ENCODE measurements at places on chromosomes 1 and 21.

- no peak for DNase-seq
Measured at GRCh38 chr1:38027201-38028104, 14.9 kb downstream of the UTP11 start.

DNA sequence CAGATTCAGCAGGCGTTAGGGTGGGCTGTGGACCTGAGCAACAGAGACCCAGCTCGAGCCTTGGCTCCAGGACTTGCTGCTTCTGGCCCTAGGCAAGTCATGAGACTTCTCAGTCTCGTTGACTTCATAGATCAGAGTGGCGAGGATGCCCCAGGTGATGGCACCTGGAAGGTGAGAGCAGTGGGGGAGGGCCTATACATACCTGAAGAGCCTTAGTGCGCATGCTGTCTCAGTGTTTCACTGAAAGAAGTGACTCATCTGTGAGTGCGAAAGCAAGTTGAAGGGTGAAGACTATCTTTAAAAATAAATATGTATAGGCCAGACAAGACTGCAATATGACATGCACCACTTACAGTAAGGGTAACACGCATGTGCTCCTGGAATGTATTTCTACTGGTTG is 10.1 kb downstream of the PLEKHA6 start:
- DNase-seq = no peak

- no peak for DNase-seq
Measured at GRCh38 chr1:216464489-216464888, 41.2 kb upstream of the USH2A start.

DNA sequence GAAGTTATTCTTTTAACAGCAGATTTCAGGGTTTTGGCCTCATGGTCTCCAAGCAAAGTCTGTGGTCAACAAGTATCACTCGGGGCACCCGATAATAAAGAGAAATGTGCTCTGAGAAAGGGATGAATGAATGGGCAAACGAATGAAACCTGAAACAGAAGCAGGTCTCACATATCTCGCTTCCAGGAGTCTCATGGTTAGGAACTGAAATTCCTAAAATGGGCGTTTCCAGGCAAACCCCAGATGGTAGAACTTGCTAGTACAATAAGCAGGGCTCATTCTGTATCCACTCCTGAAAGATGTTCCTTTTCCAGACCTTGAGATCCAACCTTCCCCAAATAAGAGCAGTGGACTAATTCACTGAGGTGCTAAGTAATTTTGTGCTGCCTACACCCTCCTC is 87.2 kb downstream of the LAMC2 start:
- no peak for DNase-seq

DNA sequence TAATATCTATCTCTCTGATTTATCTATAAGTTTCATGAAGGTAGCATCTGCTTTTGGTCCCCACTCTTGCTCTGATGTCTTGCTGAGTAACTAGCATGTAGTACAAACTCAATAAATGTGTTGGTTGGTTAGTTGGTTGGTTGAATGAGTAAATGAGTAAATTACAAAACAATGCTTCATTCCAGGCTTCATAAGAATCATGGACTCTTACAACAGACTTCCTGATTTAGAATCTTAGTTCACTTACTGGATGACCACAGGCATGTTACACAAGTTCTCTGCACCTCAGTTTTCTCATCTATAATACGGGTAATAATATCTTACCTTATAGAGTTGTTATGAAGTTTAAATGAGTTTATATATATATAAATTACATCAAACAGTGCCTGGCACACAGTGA is 98.6 kb downstream of the ZNF281 start:
- no peak for DNase-seq

GRCh38 chr21:23014021-23014420 is 2015.8 kb downstream of the NCAM2 start:
- no peak for DNase-seq

GRCh38 chr1:233443040-233443760 is 115.7 kb downstream of the MAP3K21 start:
- DNase-seq = no peak

DNA sequence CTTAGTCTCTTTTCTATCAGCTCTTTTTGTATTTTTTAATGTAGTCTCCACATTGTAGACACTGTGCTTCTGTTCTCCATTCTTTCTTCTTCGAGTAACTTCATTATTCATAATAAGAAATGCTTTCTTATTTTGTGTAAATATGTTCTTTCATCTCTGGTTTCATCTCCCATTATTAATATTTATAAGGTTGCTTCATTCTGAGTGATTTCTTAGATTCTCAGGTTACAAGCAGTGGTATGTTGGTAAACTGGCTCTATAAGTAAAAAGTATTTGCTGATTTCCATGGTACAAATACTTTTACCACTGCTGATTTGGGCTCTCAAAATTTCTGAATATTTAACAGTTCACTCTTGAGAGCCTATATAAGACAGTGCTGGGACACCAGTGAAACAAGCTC is 81.3 kb downstream of the CDC14A start:
- DNase-seq = no peak

DNA sequence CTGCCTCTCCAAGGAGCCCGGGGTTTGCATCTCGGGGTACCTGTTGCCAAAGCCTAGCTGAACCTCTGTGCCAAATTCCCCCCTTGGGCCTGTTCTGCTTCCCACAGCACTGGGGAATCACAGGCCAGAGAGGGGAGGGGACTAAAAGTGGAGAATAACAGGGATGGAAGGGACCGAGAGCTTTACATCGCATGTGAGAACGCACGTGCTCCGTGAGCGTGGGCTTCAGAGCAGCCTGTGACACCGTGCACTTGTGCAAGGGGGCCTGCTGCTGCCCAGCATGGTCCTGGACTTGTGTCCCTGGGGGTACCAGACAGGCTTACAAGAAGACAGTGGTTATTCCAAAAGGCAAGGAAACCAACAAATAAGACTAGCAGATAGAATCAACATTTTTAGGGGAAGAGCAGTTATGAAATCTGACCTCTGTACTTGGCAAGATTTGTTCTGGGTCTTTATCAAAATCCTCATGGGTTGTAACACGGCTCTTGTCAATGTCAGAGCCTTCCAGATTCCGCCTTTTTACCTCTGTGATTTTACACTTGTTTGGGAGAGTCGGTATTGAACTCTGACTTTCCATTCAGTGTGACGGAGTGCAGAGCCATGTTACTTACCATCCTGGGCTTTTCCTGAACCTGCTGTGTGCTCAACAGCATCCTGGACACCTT is 36.2 kb upstream of the TNFRSF1B start:
- DNase-seq = no peak

- no peak for DNase-seq
Measured at GRCh38 chr1:215865060-215865459, 298.0 kb downstream of the KCTD3 start.

- no peak for DNase-seq
Measured at GRCh38 chr1:222759451-222760035, 22.5 kb downstream of the FAM177B start.

GRCh38 chr1:216531263-216532239 is 108.3 kb upstream of the USH2A start:
- no peak for DNase-seq

GRCh38 chr1:223872308-223872901 is 26.7 kb upstream of the TP53BP2 start:
- no peak for DNase-seq

DNA sequence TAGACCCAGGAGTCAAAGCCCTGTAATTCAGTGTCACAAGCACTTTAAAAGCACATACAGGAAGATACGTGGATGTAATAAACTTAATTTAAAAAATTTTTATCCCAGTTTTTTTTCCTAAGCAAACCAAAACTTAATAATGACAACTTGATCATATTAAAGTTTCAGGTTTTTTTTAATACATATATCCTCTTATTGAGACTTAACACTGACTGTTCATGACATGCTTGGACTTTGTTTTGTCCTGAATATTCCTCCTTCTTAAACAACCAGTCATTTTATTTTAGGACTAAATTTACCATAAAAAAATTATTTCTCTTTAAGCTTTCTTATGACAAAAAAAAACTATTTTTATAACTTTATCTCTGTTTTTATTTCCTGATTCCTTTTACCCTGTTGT is 64.1 kb downstream of the WDR4 start:
- DNase-seq = no peak

DNA sequence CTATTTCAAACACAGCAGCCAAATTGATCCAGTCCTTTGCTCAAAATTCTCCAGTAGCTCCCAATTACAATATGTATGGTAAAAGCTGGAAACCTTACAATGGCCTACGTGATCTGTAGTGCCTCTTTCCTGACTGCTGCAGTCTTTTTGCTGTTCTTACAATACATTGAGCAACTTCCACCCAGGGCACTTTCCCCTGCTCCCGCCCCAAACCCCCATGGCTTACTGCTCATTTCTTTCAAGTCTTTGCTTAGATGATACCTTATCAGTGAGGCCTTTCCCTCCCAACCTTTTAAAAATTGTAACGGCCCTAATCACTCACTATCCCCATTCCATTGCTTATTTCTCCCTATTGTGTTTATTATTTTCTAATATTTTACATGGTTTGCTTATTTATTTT is 43.9 kb upstream of the APOBEC4 start:
- no peak for DNase-seq

DNA sequence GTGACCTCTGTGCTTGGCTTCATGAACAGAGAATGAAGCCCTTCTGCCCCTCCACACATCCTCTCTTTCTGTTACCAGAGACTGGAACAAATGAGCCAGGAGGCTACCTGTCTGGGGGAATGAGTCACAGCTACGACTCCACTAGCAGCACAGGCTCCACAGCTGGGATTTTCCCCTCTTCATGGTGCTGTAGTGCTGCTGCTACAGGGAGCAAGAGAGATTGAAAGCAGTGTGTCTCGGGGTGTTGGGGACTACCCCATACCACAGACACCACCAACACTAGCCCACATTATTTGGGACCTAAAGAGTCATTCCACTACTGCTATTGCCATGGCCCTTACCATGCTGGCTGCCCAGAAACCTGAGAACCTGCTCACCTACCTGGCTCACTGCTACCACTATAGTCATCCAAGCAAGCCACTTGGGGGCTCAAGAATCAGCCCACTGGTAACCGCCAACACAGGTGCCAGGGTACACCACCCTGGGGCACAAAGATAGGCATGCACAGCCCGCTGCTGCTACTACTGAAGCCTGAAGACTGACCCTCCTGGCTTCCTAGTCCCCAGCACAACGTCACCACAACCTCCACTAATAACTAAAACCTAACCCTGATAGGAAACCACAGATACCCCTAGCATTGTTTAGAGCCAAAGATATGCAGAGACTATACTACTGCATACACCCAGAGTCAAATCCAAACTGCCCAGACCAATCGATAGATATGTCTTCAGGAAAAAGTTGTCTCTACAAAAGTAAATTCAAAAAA is 17.7 kb downstream of the CD1E start:
- peak; percentile 57 for DNase-seq

DNA sequence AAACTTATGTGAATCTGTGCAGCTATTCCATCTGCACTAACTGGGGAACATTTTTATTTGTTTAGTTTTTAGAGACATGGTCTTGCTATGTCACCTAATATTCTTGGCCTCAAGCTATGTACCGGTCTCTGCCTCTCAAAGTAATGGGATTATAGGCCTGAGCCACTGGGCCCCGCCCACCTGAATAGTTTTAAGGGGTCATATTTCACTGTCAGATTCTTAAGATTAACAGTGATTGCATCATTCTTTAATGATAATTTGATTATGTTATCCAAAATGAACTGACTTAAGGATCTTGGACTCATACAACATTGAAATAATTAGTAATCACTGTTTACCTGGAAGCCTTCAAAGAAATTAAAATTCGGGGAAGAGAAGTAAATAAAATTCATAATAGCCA is 12.6 kb upstream of the KLF18 start:
- no peak for DNase-seq

GRCh38 chr1:176692988-176693696 is 230.2 kb downstream of the PAPPA2 start:
- DNase-seq = no peak

GRCh38 chr1:110003747-110004428 is 19.3 kb downstream of the AHCYL1 start:
- peak; percentile 57 for DNase-seq

- DNase-seq = no peak
Measured at GRCh38 chr1:185453496-185454192, 136.6 kb upstream of the IVNS1ABP start.

GRCh38 chr1:54742282-54742681 is 22.0 kb downstream of the PARS2 start:
- DNase-seq = peak; percentile 9

- DNase-seq = no peak
Measured at GRCh38 chr1:29470087-29470787, 233.9 kb downstream of the PTPRU start.

GRCh38 chr1:206766251-206766856 is 4.2 kb upstream of the IL19 start:
- peak; percentile 79 for DNase-seq

DNA sequence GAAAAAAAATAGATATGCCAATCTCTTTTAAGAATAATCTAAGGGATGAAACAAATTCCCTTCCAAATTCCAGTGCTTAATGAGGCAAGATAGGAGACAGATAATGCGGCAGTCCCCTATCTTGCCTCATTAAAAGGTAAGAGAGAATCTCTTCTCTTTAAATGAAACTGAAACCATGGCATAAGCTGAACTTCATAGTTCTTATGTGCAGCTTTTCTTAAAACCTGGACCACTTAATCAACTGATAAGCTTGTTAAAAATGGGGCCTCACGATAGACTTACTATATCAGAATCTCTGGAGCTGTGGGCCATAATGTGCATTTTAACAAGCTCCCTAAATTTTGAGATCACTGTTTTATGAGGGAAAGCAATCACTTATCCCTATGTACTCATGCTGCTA is 79.2 kb downstream of the NIBAN1 start:
- DNase-seq = no peak

DNA sequence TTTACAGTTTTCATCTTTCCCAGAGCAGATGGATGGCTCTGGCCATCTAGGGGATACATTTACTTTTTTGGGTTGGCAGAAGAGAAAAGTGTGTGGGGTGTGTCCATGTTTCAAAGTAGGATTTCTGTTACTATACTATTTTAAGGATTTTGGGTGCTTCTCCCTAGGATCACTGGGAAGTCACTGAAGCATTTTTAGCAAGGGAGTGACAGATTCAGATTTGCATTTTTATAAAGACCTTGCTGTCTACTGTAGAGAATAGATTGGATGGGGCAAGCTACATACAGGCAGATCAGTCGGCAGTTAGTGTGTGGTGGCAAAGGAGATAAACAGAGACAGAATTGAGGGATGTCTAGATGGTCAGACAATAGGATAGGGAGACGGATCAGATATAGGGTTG is 122.5 kb downstream of the TBX19 start:
- no peak for DNase-seq

DNA sequence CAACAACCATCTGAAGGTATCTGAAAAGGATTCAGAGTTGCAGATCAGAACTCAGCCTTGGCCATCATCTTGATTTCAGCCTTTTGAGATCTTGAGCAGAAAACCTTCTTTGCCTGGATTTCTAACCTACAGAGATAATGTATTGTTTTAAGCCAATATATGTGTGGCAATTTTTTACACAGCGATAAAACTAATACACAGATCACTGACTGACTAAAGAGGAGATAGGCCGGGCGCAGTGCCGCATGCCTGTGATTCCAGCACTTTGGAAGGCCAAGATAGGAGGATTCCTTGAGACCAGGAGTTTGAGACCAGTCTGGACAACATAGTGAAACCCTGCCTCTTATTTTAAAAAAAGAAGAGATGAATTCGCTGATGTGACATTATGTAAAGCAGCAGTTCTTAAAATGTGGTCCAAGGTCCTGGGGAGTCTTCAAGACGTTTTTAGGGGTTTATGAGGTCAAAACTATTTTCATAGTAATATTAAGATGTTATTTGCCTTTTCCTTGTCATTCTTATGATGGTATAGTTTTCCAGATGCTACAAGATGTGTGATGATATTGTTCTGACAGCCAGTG is 50.1 kb upstream of the CNN3 start:
- DNase-seq = no peak

GRCh38 chr1:218942431-218942830 is 231.2 kb upstream of the LYPLAL1 start:
- no peak for DNase-seq

All from activated T-cell treated with anti-CD3 and anti-CD28 coated beads, Interleukin-2, amount 50 U/mL, for 48 hours (primary cell).